ENCODE measurements at places on chromosomes 13 and 19. TPM values are rescaled to one million over a fixed set of nuclear protein-coding genes. Genes with fewer than 3 reads are reported as not detected.

DNA sequence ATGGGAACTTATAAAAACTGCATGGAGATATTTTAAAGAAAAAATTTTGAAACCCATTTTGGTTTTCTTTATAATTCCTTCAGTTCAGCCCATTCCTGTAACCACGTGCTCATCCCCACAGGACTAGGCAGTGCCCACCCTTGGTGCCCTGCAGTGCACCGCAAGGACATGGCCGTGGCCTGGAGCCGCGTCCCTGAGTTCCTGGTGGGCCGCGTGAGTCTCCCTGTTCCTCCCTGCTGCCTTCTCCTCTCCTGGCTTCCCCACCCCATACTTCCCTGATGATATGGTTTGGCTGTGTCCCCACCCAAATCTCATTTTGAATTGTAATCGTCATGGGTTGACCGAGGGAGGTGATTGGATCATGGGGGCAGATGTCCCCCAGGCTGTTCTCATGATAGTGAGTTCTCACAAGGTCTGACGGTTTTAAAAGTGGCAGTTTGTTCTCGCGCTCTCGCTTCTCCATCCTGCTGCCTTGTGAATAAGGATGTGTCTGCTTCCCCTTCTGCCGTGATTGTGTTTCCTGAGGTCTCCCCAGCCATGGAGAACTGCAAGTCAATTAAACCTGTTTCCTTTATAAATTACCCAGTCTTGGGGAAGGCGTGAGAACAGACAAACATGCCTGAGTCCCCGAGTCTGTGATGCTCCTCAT is 31.6 kb upstream of the TFDP1 start:
- no peak for DNase-seq

MBD3L2 gene
- not detected for total RNA-seq

DNA sequence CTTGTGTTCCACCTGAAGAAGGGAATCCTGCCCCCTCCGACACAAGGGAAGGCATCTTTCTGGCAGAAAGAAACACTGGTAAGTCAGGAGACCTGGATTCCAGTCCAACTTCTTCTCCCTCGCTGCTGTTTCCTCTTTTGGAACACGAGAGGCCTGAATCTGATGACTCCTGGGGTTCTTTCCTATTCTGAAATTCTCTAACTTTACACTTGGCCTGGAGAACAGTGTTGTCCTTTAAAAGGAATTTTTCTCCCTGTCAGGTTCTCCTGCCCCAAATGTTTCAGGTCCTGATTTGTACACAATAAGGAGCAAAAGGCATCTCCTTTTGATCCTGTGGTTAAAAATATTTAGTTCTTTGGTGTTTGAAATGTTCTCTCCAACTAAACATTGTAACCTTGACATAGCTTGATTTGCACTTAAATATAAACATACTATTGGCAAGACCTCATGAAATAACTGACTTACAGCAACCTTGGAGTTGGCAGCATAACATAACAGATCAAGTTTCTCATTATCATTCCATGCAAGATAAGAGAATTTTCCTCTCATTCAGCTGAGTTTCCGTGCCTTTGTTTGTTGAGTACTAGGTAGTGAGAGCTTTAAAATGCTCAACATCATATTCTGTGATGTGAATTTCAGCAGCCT is 244.8 kb downstream of the COG6 start:
- no peak for DNase-seq

DCT gene
- total RNA-seq: 0.29 TPM

KLK3 gene
- total RNA-seq: not detected

- peak; percentile 53 for DNase-seq
Measured at GRCh38 chr13:21703846-21704245, 33.0 kb downstream of the FGF9 start.

- DNase-seq: no peak
Measured at GRCh38 chr13:36068991-36069390, 62.2 kb downstream of the DCLK1 start.

- peak; percentile 9 for DNase-seq
Measured at GRCh38 chr13:33109801-33110200, 93.6 kb downstream of the KL start.

DNA sequence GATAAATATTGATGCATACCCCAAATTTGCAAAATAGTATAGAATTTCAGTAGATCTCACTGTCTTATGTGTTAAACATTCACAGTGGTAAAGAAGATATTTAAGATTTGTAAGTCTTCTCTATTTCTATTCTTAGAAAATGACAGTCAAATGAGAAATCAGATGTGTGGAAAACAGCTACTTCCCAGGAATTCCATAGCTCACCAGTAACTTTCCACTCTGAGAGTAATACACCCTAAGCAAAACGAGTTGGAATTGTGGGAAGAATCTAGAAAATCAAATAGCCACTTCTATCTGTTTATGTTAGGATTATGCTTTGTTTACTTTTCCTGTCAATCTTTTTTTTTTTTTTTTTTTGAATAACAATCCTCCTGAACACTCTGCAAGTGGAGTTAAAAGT is 69.1 kb downstream of the FLT1 start:
- no peak for DNase-seq

DNA sequence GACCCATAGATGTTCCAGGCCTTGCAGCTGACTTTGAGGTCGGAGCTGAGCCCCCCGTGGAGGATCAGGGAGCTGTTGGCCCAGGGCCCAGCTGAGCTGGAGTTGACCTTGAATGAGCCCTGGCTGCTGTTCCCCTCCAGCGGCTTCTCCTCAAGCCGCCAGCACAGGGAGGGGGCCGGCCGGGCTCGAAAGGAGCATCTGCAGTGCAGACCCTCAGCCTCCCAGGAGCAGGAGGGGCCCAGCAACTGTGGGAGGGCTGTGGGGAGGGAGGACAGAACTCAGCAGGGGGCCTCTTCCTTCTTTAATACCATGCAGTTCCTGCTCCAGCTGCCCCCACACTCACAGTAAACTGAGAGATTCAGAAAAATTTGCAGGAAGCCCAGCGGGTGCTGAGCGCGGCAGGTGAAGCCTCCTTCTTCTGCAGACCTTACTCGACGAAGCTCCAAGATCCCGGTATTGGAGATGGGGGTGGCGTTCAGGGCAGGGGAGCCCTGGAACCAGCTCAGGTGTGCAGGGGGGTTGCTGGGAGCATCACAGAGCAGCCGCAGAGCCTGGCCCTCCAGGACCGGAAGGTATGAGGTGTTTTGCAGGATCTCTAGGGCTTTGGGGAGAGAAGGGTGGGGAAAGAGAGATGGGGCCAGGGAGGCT is 2.6 kb downstream of the SIGLEC5 start:
- no peak for DNase-seq

MYH14 gene
- 7.2 TPM for total RNA-seq

PRR36 gene
- total RNA-seq: not detected
